ENCODE measurements at places on chromosomes 4 and X. TPM values are rescaled to one million over a fixed set of nuclear protein-coding genes. Genes with fewer than 3 reads are reported as not detected.

DNA sequence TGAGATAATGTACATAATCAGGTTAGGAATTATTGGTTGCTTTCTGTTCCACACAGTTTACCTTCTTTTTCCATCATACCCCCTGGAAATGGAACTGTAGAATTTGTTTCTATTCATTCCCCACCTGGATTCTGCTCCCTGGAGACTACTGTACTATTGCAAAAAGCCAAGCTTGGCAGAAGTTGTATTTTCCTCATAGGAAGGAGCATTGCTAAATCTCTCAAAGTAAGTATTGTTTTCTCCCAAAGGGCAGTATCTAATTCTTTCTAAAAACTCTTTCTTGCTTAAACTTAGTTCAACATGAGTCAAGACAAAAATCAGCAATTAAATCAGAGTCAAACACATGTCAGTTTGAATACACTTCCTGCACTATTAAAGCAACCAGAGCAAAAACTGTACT is 136.2 kb downstream of the CDS1 start:
- no peak for DNase-seq
- no peak overlapping the region for H3K4me3 ChIP-seq

DNA sequence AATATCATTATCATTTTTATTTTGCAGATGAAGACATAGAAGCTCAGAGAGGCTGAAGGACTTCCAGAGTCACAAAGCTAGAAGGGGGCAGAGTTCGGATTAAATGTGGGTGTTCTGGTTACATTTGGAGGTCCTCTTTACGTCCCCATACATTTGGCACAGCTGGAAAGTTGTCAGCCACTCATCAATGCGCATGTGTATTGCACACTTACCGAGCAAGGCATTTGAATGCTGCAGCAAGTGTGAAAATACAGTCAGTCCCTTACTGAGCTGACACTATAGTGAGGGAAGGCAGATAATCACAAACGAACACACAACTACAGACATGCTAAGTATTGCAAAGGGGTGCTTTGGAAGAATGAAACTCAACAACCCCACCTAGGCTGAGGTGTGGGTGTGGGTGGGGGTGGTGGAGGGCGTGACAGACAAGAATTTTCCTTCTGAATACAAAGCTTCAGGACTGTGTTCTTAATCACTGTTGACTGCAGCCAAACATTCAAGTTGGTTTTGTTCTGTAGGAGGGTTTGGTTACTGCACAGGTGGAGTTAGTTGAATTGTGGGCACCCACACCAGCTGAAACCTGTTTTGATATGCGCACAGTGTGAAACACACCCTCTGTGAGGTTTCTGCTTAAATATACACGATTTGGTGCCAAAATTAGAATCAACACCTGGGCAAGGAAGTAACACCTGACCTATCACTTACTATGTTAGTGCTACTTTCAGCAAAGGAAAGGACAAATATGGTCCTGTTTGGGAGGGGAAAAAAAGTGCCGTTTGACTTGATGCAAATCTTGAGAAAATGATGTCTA is 72.4 kb downstream of the COQ2 start:
- peaks cover 67% of the 10 kb centered on the region for H3K4me1 ChIP-seq
- H3K27ac ChIP-seq, result peak overlapping the region; percentile 7
- peak; percentile 74 for DNase-seq
- H3K36me3 ChIP-seq, result no peaks in the 10 kb centered on the region
- H3K4me3 ChIP-seq, result no peak overlapping the region
- H3K27me3 ChIP-seq, result no peaks in the 10 kb centered on the region

GRCh38 chrX:12686331-12686730 is 104.9 kb upstream of the PRPS2 start:
- DNase-seq, result no peak
- H3K27ac ChIP-seq, result no peak overlapping the region
- no peaks in the 10 kb centered on the region for H3K36me3 ChIP-seq
- H3K4me3 ChIP-seq, result no peak overlapping the region

The HCCS gene
- 7.7 TPM for total RNA-seq

GRCh38 chr4:53573696-53574095 is 17.6 kb downstream of the LNX1 start:
- no peak overlapping the region for H3K27ac ChIP-seq
- H3K4me3 ChIP-seq, result no peak overlapping the region

GRCh38 chr4:75325318-75325979 is 188.8 kb downstream of the RCHY1 start:
- H3K4me1 ChIP-seq, result no peaks in the 10 kb centered on the region
- no peak for DNase-seq
- H3K27ac ChIP-seq, result no peak overlapping the region
